Epithelial cell of proximal tubule (primary cell): ENCODE measurements at places on chromosomes 12 and 14. TPM values are rescaled to one million over a fixed set of nuclear protein-coding genes. Genes with fewer than 3 reads are reported as not detected.

DNA sequence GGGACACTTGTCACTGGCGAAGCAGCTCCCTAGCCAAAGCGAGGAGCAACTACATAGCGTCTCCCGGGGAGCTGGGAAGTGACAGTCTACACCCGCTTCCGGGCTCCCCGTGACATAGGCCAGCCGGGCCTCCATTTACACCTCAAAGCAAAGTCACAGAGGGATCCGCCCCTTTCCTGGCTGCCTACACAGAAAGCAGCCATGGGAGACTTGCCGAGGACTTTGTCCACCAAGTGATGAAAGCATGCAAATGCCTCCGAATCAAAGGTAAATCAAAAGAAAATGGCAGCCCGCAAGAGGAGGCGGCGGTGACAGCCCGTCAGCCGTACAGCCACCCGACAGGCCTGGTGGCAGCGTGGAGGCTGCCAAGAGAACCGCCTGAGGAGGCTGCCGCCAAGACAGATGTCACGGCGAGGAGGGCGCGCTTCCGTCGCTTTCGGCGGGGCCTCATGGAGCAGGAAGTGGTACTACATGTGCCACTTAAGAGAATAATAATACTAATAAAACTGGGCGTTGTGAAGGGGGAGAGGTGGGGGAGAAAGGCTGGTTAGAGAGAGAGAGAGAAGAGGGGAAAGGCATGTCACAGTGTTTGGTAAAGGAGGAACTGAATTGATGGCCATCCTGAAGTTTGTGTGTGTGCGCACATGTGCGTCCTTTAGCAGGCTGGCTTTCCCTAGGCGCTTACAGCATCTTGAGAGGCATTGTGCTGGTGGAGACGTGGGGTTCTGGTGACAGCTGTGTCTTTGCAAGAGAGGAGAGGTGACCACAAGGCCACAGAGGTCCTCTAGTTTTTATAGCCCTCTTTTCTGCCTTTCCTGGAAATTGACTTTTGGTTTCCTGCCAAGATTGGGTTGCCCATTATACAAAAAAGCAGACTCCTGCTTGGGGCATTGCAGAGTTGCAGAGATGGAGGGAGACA, 661.7 kb downstream of the VRK1 start:
- no peak for DNase-seq

- no peak for DNase-seq
These were observed 1.5 kb upstream of the HRK start for GRCh38 chr12:116882742-116883141.

Gene CAND1
- 60.5 and 63.5 TPM in 2 replicates for total RNA-seq

- DNase-seq = no peak
These were observed 91.7 kb downstream of the DERA start for GRCh38 chr12:16002880-16003279.

Gene SCNN1A
- total RNA-seq = 15.6 and 52.2 TPM in 2 replicates

Gene AKAP6
- 0.22 and 4.6 TPM in 2 replicates for total RNA-seq

DNA sequence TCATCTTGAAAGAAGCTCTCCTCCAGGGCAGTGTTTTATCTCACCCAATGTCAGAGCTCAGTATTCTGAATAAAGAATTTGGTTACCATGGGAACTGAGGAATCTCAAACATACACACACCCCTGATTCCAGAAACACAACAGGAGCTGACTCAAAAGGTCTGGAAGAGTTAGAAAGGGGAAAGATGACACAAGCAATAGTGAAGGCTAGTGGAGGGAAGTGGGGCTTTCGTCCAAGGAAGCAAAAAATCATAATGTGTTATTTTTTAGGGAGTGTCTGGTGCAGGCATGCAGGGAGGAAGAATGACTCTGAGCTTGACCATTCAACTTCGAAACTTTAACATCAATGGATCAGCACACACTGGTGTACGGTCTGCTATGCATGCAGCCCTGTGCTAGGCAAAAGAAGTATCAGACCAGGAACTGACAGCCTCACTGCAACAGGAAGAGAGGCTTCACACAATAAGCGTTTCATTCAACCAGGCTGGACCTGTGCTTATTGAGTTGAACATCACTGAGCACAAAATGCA, 20.3 kb downstream of the HEBP1 start:
- peak; percentile 92 for DNase-seq

- no peak for DNase-seq
These were observed 10.3 kb downstream of the NAB2 start for GRCh38 chr12:57099047-57099714.

DNA sequence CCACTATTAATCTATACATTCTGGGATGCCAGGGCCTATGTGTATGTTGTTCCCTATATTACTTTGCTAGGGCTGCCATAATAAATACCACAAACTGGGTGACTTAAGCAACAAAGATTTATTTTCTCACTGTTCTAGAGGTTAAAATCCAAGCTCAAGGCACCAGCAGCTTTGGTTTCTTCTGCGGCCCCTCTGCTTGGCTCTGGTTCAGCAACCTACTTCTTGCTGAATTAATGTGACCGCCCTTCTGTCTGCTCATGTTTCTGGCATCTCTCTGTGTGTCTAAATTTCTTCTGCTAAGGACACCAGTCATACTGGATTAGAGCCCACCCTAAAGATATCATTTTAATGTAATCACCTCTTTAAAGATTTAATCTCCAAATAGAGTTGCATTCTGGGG, 84.7 kb downstream of the ZNF664 start:
- DNase-seq = no peak

Gene PPM1A
- 10.2 and 21.0 TPM in 2 replicates for total RNA-seq

DNA sequence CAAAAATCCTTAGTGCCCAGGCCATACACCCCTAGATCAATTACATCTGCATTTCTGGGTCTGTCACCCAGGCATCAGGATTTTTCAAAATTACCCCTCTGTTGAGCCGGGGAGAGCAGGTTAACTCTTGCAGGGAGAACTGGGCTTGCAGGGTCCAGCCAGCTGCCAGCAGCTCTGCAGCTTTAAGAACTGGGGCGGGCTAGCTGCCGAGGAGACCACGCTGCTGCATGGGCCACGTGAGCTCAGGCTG, at the start of gene DGLUCY:
Gene DGLUCY (plus strand): TSS at position 245 of the 250 bp plus-strand sequence. CDS start 46,222 bp downstream, outside the sequence.
- no peak for DNase-seq

DNA sequence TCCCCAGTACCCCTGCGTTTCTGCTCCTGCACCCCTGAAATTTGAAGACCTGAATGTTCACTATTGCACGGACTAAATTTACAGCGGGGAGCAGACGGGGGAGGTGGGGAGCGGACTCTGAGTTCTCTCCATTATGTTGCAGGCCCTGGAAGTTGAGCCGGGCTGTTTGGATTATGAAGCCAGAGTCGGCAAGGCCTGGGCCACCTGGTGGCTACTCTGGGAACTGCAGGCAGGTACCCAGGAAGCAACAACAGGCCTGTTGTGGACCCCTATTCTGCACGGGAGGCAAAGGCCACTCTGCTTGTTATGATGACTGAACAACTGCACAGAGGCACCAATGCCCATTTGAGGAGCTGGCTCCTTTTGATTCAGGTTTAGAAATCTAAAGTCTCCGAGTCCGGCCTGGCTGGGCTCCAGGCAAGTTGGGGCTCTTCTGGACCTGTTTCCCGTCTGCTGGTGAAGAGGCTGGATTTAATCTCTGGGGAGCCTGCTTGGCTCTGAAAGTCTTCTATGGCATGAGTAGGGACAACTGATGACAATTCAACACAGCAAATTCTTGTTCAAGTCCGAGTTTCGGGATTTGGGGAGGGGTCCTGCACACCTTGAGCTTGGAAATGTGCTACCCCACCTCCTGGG, 34.1 kb upstream of the FAM181A start:
- DNase-seq = no peak

DNA sequence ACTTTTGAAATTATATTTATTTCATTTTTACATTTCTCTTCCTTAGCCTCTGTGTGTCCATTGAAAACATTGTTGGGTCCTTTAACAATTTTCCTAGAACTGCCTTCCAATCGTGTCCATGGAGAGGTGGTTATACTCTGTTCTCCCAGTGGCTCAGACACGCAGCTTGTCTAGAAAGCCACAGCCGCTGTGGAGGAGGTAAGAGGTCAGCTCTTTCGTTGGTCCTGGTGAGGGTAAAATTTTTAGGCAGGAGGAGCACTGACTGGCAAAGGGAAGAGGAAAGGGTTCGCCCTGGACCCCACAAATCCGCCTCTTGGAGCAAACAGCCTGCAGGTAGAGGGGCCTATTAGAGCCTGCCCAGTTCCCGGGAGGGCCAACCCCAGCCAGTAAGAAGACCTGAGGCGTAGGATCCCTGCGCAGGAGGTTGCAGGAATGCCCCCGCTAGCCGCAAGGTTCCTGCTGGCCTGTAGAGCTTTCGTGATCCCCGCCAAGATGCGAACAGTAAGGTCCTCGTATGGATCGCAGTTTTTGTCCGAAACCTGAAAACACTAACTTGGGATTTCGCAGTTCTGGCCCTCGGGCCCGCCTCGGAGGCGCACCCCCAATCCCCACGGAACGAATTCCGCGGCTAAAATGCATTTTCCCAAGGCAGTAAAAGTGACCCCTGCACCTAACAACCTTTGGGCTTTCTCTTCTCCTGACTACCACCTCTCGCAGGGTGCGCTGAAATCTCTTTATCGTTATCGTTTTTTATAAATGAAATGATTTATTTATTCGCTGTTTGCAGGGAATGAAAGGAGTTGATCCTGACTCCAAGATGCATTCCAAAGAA, 7.5 kb upstream of the PAX9 start:
- DNase-seq = no peak

- DNase-seq = no peak
These were observed 131.7 kb upstream of the ATP2B1 start for GRCh38 chr12:89840162-89840922.

Gene ADCY6
- total RNA-seq = 13.5 and 21.6 TPM in 2 replicates

GRCh38 chr12:122009741-122010140, 11.9 kb upstream of the BCL7A start:
- no peak for DNase-seq

Gene RXYLT1
- total RNA-seq = 12.3 and 21.3 TPM in 2 replicates

- DNase-seq = no peak
These were observed 15.9 kb downstream of the KRT85 start for GRCh38 chr12:52351196-52352059.

Gene CATSPERB
- total RNA-seq = not detected in 2 replicates

DNA sequence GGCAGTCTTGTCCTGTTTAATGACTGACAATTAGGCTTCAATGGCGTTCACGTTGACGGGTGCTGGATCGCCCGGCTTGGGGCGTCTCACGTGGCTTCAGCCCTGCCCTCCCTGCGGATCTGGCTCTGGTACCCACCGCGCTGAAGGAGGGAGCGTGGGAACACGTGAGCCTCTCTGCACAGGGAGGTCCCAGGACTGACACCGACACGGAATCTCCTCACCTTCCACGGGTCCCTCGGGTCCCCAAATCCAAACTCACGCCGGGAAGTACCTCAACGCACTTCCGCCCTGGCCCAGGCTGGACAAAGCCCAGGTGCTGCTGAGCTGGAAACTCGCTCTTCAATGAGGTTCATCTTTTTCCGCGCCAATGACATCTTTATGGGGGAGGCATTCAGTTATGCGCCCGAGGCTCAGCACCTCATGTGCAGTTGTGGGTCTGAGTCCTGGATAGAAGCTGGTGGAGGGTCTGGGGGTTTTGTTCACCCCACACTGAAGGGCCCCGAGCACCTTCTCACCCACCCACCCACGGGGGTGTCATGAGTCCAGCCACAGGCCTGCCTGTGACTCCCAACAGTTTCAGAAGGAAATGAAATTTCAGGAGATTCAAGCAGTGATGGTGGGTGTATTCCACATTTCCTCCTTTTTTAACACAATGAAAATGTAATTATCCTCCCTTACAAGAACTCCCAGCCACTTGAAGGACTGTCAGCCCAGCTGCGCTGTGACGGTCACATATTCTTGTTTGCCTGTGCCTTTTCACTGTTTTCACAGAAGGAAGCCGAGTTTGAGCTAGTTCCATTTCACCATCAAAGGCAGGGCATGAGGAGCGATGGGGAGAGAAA, 251.7 kb upstream of the SFSWAP start:
- no peak for DNase-seq

- DNase-seq = no peak
These were observed 1071.0 kb downstream of the SLC6A15 start for GRCh38 chr12:83841620-83842019.

GRCh38 chr14:79043194-79043889, 873.2 kb downstream of the NRXN3 start:
- DNase-seq = no peak

Gene EML1
- total RNA-seq = 10.1 and 25.1 TPM in 2 replicates

GRCh38 chr14:86243158-86243557, 713.2 kb downstream of the FLRT2 start:
- DNase-seq = no peak

DNA sequence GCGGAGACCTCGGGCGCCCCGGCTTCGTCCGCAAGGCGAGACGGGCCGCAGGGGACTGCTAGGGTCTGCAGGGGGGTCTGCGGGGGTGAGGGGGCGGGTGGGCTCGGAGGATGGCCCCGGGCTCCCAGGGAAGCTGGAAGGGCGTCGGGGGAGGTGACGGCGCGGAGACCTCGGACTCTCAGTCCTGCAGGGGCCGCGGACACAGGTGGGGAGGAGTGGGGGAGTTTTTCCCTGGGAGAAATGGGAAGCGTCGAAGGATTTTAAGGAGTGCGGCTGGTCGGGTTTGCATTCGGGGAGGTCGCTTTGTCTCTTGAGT, 25.9 kb downstream of the ZBTB42 start:
- no peak for DNase-seq

Gene GPR68
- 1.1 and 1.8 TPM in 2 replicates for total RNA-seq

DNA sequence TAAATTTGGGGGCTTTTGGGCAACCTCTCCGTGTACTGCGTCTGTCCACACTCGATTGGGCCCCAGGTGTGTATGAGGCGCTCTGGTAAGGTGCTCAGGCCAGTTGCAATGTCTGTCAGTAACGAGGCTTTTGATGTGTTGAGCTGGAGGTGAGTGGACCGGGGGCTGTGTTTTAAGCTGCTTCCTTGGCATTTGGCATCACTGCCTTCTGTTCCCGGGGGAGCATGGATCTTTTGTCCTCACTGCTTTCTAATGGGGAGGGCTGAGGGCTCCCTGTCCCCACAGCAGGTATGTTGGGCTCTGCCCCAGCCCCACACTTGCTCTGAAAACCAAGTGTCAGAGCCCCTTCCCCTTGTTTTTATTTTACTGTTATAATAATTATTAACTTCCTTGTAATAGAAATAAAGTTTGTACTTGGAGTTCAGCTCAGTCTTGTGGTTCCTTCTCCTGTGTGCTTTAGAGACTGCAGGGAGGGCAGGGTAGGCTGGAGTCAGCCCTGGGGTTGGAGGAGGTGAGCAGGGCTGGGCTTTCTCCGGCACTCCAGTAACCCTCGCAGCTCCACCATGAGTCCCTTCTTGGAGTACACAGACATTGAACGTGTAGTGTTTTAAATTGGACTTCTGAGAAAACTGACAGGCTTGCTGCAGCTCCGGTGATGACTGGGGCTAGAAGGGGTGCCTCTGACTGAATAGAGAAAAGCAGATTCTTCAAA, 28.0 kb downstream of the TRAFD1 start:
- no peak for DNase-seq

Gene INSM2
- total RNA-seq = not detected in 2 replicates

DNA sequence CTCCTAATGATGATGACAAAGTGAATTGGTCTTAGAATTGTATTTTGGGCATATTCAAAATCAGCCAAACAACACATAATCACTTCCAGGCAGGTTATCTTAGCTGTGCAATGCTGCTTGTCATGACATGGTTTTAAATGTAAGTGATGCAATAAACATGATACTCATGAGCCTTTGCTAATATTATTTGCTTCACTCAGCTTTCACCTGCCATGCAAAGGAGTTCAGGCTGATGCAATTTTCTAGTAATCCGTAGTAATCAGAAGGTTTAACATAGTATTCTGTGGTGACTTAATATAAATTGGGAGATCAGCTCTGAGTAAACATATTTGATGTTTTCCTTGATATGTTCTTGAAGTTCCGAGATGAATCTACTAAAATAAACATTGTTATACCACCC, 29.1 kb downstream of the TMEM260 start:
- DNase-seq = no peak

GRCh38 chr14:56358851-56359614, 220.6 kb upstream of the TMEM260 start:
- no peak for DNase-seq

GRCh38 chr12:69608114-69608513, 2.6 kb downstream of the LRRC10 start:
- DNase-seq = no peak
